ENCODE measurements at places on chromosomes 7 and 10. TPM values are rescaled to one million over a fixed set of nuclear protein-coding genes. Genes with fewer than 3 reads are reported as not detected.

The IRF5 gene
- 19.4 TPM for total RNA-seq

The ACTR1A gene
- total RNA-seq: 84.9 TPM

The MET gene
- total RNA-seq: 85.6 TPM

The GRB10 gene
- 56.8 TPM for total RNA-seq

The LGI1 gene
- total RNA-seq: 0.15 TPM

The CCDC3 gene
- 9.8 TPM for total RNA-seq

The OTUD1 gene
- total RNA-seq: 15.7 TPM

The PNLIP gene
- total RNA-seq: not detected

The NAPEPLD gene
- 16.5 TPM for total RNA-seq

The BTBD16 gene
- not detected for total RNA-seq

The PNLIPRP2 gene
- not detected for total RNA-seq

All from breast epithelium (tissue), 4 donors.